ENCODE measurements at places on chromosomes 4 and X. TPM values are rescaled to one million over a fixed set of nuclear protein-coding genes. Genes with fewer than 3 reads are reported as not detected.

FAM200B gene
- total RNA-seq = 42.1 TPM

SLC25A4 gene
- 30.2 TPM for total RNA-seq

TMPRSS11D gene
- not detected for total RNA-seq

TRAM1L1 gene
- total RNA-seq = 4.1 TPM

H2BW2 gene
- not detected for total RNA-seq

GRIA3 gene
- total RNA-seq = 0.96 TPM

KLB gene
- 0.21 TPM for total RNA-seq

PROM1 gene
- total RNA-seq = 69.0 TPM

ZAR1 gene
- total RNA-seq = not detected

BEX4 gene
- total RNA-seq = 84.0 TPM

SULT1B1 gene
- total RNA-seq = not detected

SPRY1 gene
- 4.8 TPM for total RNA-seq

LGI2 gene
- total RNA-seq = 0.25 TPM

SERPINA7 gene
- not detected for total RNA-seq

N4BP2 gene
- 13.7 TPM for total RNA-seq

PDE6B gene
- 19.7 TPM for total RNA-seq

ZNF280C gene
- 5.3 TPM for total RNA-seq

OTC gene
- total RNA-seq = not detected

NCAPG gene
- total RNA-seq = 6.2 TPM

LRIT3 gene
- 0.08 TPM for total RNA-seq

PTTG2 gene
- total RNA-seq = not detected

MAP7D2 gene
- total RNA-seq = 2.0 TPM

PITX2 gene
- total RNA-seq = 0.29 TPM
